ENCODE measurements at places on chromosomes 7 and 10. TPM values are rescaled to one million over a fixed set of nuclear protein-coding genes. Genes with fewer than 3 reads are reported as not detected.
A peak's percentile ranks its signal among the peaks of the same experiment; 100 is the strongest.

- DNase-seq = no peak
Observed at GRCh38 chr10:44382981-44383748, 1.7 kb downstream of the CXCL12 start.

Gene SPDYE2
- 1.0 TPM for total RNA-seq

Gene ANXA8L1
- total RNA-seq = not detected

GRCh38 chr7:66930341-66930740 is 9.3 kb downstream of the TMEM248 start:
- no peak for DNase-seq

DNA sequence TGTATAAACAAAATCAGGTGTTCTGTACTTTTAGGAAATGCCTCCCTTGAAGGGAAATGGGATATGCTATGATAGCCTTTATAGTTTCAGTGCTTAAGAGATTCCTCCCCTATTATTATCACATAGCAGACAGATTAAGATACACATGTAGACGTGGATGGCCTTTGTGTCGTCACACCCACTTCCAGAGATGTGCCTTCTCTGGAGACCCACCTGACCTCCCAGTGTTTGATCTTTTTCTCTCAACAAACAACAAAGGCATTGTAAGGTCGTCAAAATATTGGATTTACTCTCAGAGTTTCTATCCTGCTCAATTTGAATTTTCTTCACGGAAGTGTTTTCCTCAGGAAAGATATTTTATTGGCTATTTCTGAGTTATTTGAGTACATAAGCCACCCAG is 25.7 kb upstream of the C1GALT1 start:
- DNase-seq = peak; percentile 11
